ENCODE measurements at places on chromosomes 6 and 20. TPM values are rescaled to one million over a fixed set of nuclear protein-coding genes. Genes with fewer than 3 reads are reported as not detected.

TOX2 gene
- 10.2 TPM for total RNA-seq

SLC35F1 gene
- total RNA-seq, result 0.01 TPM

FGD2 gene
- not detected for total RNA-seq

RIN2 gene
- 33.7 TPM for total RNA-seq

SPTLC3 gene
- 0.03 TPM for total RNA-seq

C4B gene
- total RNA-seq, result 0.56 TPM

LY6G6C gene
- total RNA-seq, result not detected

CDSN gene
- not detected for total RNA-seq

KCNK17 gene
- total RNA-seq, result not detected

RSPO3 gene
- total RNA-seq, result 122 TPM

APOM gene
- 1.8 TPM for total RNA-seq

KIAA1755 gene
- 0.14 TPM for total RNA-seq

ULBP3 gene
- total RNA-seq, result 4.0 TPM

C6orf52 gene
- total RNA-seq, result 1.7 TPM

CD24 gene
- 281 TPM for total RNA-seq
